ENCODE measurements at places on chromosomes 4 and X. TPM values are rescaled to one million over a fixed set of nuclear protein-coding genes. Genes with fewer than 3 reads are reported as not detected.
A peak's percentile ranks its signal among the peaks of the same experiment; 100 is the strongest.

The RNF113A gene
- 25.1 TPM for total RNA-seq

The SMAD1 gene
- total RNA-seq, result 1.6 TPM

The ANXA5 gene
- 83.5 TPM for total RNA-seq

The NELFA gene
- total RNA-seq, result 44.6 TPM

The HPGDS gene
- 0.18 TPM for total RNA-seq

The ZNF157 gene
- 0.60 TPM for total RNA-seq

The MOSPD2 gene
- total RNA-seq, result 9.3 TPM

The POU3F4 gene
- total RNA-seq, result not detected

- H3K4me3 ChIP-seq, result no peak overlapping the region
- H3K27me3 ChIP-seq, result no peaks in the 10 kb centered on the region
- DNase-seq, result no peak
Observed at GRCh38 chr4:168765726-168766125, 244.3 kb downstream of the CBR4 start.

- no peaks in the 10 kb centered on the region for H3K36me3 ChIP-seq
- H3K27me3 ChIP-seq, result no peaks in the 10 kb centered on the region
- DNase-seq, result no peak
- H3K27ac ChIP-seq, result no peak overlapping the region
Observed at GRCh38 chrX:16212024-16212423, 44.7 kb downstream of the MAGEB17 start.

GRCh38 chr4:130141651-130142050 lies 1045.7 kb downstream of the C4orf33 start:
- H3K4me1 ChIP-seq, result no peaks in the 10 kb centered on the region
- DNase-seq, result no peak
- H3K27ac ChIP-seq, result no peak overlapping the region
- H3K4me3 ChIP-seq, result no peak overlapping the region
- H3K27me3 ChIP-seq, result no peaks in the 10 kb centered on the region

DNA sequence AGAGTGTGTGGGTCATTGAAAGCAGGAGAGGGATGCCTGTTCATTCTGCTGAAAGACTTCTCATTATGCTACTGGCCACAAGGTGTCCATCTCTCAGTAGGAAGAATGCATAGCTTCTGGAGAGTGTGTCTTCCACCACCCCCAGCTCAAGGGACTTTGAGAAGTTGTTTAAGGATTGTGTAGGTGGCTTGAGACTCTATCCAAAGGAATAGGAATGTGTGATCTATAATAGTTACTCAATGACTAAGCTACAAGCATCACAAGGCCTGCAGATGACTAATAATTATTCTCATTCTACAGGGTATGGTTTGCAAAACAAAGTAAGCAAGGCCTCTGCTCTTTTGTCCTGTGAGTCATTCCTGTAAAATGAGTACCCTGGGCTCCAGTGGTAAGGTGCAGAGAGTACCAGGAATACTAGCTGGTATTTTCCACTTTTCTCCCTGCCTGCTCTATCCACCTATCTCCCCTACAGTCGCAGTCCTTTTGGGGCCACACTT lies 279.8 kb upstream of the BOD1L1 start:
- no peaks in the 10 kb centered on the region for H3K4me1 ChIP-seq
- H3K27ac ChIP-seq, result no peak overlapping the region
- no peaks in the 10 kb centered on the region for H3K27me3 ChIP-seq
- DNase-seq, result no peak
- no peaks in the 10 kb centered on the region for H3K36me3 ChIP-seq
- no peak overlapping the region for H3K4me3 ChIP-seq

GRCh38 chrX:18997916-18998315 lies 14.0 kb upstream of the PHKA2 start:
- no peak for DNase-seq
- no peaks in the 10 kb centered on the region for H3K4me1 ChIP-seq
- no peaks in the 10 kb centered on the region for H3K36me3 ChIP-seq
- H3K27ac ChIP-seq, result no peak overlapping the region
- no peaks in the 10 kb centered on the region for H3K27me3 ChIP-seq

- H3K4me3 ChIP-seq, result no peak overlapping the region
- H3K36me3 ChIP-seq, result no peaks in the 10 kb centered on the region
- no peak overlapping the region for H3K27ac ChIP-seq
- H3K4me1 ChIP-seq, result peaks cover 16% of the 10 kb centered on the region
Observed at GRCh38 chr4:140052050-140052449, 101.9 kb downstream of the MAML3 start.

DNA sequence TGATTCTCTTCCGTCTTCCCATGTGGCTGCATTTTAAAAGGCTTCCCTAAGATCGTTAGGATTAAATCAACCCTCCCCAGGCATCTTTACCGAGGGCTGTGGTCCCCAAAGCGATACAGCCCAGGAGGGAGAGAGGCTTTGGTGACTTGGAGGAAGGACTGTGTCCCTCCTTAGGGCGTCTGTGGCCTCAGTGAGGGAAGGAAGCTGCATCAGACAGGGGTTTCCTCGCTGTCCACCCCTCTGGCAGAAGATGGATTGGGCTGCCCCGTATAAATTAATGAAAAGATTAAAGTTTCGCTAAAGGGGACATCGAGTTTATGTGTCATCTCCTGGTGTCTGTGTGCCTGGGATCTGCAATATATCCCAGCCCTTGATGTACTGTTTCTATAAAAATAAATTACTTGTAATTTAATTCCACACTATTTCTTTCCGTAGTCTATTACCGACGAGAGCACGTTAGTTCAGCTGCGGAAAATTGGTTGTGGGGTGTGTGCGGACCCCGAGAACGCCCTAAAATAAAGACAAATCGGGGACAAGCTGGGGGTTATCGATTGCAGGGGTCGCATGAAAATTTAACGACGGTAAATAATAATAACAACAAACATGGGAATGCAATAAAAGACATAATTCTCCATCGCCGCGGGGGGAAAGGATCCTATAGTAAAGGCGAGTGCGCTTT lies 6.5 kb downstream of the SHOX start:
- H3K27me3 ChIP-seq, result no peaks in the 10 kb centered on the region
- no peak for DNase-seq
- no peaks in the 10 kb centered on the region for H3K4me1 ChIP-seq
- no peak overlapping the region for H3K27ac ChIP-seq

DNA sequence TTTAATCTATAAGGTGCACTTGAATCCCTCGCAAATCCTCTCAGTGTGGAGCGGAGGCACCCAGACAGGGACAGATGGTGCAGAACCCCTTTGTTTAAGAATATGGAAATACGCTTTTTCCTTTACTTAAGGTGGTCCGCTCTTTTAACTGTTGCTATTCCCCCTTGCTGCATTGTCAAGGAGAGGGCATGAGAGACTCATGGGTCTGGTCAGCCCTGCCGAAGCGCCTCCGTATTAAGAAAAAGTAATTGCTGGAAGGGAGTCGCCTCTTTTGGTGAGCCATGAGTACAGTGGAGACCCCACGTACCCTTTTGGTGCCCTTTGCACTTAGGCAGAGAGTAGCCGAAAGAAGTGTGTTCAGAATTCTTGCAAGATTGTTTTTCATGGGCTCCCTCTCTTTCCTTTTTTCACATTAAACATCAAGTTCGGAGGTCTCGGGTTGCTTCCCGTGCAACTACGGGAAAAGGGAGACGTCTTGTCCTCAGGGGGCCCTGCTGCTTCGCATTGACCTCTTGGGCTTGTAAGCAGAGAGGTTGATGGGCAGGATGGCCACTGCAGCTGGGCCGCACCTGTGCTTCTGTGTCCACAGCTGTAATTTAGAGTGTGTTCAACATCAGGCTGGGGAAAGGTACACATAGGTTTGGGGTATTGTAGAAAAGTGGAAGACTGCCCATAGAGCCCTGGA lies 109.6 kb downstream of the SPRY1 start:
- H3K4me3 ChIP-seq, result no peak overlapping the region
- H3K4me1 ChIP-seq, result no peaks in the 10 kb centered on the region
- no peak for DNase-seq
- no peaks in the 10 kb centered on the region for H3K27me3 ChIP-seq

DNA sequence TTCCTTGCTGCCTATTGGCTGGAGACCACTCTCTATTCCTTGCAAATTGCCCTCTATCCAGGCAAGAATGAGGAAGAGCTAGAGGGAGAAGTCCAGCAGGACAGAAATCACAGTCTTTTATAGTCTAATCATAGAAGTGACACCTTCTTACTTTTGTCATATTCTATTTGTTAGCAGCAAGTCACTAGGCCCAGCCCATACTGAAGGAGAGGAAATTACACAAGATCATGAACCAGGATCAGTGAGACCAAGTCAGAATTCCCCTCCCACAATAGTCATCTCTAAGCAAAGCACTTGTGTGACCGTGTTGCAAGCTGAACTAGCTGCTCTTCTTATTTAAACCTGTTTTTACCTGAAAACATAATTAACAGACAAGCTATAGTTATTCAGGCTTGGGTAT lies 317.7 kb downstream of the INPP4B start:
- H3K36me3 ChIP-seq, result no peaks in the 10 kb centered on the region
- no peak overlapping the region for H3K27ac ChIP-seq
- H3K4me3 ChIP-seq, result no peak overlapping the region
- H3K4me1 ChIP-seq, result no peaks in the 10 kb centered on the region

GRCh38 chrX:76172325-76172893 lies 453 bp upstream of the PBDC1 start:
- DNase-seq, result no peak
- no peaks in the 10 kb centered on the region for H3K36me3 ChIP-seq
- peak overlapping the region; percentile 79 for H3K4me3 ChIP-seq
- H3K27ac ChIP-seq, result peak overlapping the region; percentile 66

DNA sequence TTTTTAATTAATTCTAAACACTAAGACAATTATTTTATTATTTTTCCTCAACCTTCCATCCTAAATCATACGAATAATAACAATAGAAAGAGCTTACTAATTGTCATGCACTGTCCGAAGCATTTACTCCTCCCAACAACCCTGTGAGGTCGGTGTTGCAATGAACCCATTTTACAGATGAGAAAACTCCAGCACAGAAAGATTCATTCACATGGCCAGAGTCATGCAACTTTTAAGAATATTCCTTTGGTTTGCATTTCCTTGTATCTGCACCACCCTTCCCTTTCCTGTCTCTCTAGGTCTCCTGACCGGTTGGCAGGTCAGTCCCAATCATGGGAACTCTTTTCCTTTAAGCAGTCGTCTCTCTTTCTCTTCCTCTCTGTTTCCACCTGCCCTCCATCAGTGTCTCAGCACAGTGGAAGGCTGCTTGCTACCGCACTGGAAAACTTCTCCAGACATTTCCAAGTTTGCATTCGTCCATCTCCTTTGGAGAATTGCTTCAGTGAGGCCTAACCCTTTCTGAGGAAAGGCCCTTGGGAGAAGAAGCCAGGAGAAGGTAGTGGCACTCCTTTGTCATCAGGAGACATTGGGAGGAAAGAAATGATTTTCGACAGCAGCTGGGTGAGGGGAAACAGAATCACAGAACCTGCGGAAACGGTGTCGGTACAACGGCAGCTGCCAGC lies 1.9 kb upstream of the TMSB4X start:
- peaks cover 22% of the 10 kb centered on the region for H3K36me3 ChIP-seq
- peaks cover 25% of the 10 kb centered on the region for H3K4me1 ChIP-seq

- H3K27ac ChIP-seq, result no peak overlapping the region
- no peaks in the 10 kb centered on the region for H3K4me1 ChIP-seq
- no peak overlapping the region for H3K4me3 ChIP-seq
- DNase-seq, result no peak
Observed at GRCh38 chr4:43394976-43395375, 502.5 kb downstream of the GRXCR1 start.

- no peak overlapping the region for H3K4me3 ChIP-seq
- H3K27me3 ChIP-seq, result no peaks in the 10 kb centered on the region
- no peak for DNase-seq
- H3K4me1 ChIP-seq, result no peaks in the 10 kb centered on the region
Observed at GRCh38 chrX:14506866-14507265, 22.5 kb upstream of the GLRA2 start.

DNA sequence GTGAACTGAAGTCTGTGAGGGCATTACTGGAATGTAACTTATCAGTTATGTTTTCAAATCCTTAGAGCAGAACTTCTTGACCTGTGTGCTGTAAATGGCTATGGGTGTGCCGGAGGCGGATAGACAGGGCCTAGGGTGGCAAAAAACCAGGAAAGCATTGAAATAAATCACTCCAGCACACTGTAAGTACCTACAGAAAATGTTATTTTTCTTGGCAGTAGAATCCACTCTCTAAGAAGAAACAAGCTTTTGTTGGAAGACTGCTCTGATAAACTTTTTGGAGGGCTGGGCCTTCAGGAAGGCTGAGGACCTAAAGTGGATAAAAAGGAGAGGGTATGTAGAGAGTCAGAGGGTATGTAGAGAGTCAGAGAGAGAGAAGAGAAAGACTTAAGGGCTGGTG lies 14.9 kb downstream of the CPE start:
- no peaks in the 10 kb centered on the region for H3K27me3 ChIP-seq
- DNase-seq, result no peak
- H3K4me1 ChIP-seq, result no peaks in the 10 kb centered on the region
- no peak overlapping the region for H3K27ac ChIP-seq
- H3K36me3 ChIP-seq, result no peaks in the 10 kb centered on the region

- DNase-seq, result no peak
- no peaks in the 10 kb centered on the region for H3K27me3 ChIP-seq
- H3K4me3 ChIP-seq, result no peak overlapping the region
- no peak overlapping the region for H3K27ac ChIP-seq
Observed at GRCh38 chr4:24570574-24571236, 13.6 kb downstream of the DHX15 start.

DNA sequence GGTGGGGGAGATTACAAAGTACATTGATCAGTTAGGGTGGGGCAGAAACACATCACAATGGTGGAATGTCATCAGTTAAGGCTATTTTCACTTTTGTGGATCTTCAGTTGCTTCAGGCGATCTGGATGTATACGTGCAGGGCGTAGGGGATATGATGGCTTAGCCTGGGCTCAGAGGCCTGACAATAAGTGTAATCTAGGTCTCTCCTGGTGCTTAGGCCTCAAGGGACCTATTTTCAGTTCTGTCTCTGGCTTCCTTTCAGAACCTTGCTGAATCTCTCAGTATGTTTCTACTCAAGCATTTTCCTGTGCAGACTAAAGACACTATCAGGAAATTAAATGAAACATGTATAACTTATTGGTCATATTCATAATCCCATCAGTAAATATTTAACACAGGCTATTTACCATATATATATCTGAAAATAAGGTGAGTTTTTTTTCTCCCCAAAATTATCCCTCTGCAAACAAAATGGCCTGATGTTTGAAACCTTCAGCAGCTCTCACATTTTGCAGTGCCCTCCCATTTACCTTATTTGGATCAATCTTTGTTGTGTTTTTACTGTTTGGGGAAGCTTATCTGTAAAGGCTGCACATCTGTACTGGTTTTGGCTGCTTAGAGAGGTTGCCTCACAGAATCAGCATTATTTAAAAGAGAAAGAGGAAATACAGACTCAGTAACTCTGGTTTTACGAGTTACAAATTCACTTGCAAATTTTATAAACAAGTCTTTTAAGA lies 2.3 kb upstream of the ZCCHC4 start:
- no peak overlapping the region for H3K27ac ChIP-seq
- no peaks in the 10 kb centered on the region for H3K27me3 ChIP-seq
- no peak for DNase-seq
- no peaks in the 10 kb centered on the region for H3K36me3 ChIP-seq

DNA sequence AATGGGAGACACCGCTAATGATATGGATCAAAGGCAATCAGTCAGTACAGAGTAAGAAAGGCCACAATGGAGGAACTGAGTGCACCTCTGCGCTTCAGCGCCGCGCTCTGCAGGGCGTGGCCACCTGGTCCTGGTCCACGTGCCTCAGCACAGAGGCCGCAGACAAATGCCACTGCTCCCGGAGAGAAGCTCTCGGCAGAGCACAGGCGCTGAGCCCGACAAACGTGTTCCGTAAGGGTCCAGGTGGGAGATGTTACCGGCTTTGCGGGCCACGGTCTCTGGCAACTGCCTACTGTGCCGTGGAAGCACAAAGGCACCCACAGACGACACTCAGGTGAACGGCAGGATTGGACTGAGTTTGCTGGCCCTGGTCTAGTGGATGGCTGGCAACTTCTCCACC lies 68.9 kb downstream of the ACOX3 start:
- H3K4me1 ChIP-seq, result no peaks in the 10 kb centered on the region
- no peaks in the 10 kb centered on the region for H3K27me3 ChIP-seq
- no peaks in the 10 kb centered on the region for H3K36me3 ChIP-seq
- no peak for DNase-seq
- no peak overlapping the region for H3K27ac ChIP-seq
- H3K4me3 ChIP-seq, result no peak overlapping the region
